CD4-positive, alpha-beta memory T cell (primary cell): ENCODE measurements at places on chromosomes 6 and 20.

- DNase-seq, result no peak
Measured at GRCh38 chr6:46648869-46649492, 3.6 kb downstream of the CYP39A1 start.

DNA sequence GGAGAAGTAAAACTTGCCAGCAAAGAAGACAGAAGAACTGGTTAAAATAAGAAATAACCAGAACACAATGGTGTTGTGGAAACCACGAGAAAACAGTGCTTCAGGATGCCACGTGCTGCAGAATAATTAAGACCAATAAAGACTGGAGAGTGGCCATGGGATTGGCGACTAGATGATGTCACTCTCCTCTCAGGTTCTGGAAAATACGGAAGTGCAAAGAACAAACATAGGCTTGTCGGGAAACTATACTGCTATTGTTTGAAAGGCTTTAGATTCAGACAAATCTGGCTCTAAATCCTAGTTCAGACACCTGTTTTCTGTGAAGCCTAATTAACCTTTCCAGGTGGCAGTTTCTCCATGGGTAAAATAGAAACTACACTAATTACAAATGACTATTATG lies 138.4 kb upstream of the STXBP5 start:
- DNase-seq, result no peak

DNA sequence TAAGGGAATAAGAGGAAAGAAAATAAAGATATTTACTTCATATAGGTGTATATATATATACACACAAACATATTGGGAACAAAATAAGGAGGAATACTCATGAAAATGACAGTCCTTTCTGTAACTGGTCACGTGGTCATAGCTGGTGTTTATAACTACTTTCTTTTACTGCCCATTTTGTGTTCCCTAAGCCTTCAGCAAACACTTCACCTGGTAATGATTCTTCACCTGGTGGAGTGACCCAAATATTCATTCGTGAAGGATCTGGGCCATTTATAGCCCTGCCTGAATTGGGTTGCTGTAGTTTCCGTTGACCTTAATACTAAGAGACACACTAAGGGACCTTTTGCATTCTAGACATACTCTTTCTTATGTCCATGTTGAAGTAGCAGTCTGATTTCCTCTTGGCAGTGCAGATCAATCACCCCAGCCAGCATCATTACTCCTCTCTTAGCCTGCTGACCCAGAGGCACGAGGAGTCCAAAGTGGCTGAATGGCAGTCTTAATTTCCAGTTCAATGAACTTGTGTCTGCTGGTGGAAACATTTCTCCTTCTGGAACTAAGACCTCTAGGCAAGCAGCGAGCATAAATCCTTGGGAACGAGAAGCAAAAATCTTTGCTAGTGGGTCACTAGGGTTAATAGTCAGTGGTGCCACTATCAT lies 39.9 kb upstream of the IYD start:
- DNase-seq, result no peak

DNA sequence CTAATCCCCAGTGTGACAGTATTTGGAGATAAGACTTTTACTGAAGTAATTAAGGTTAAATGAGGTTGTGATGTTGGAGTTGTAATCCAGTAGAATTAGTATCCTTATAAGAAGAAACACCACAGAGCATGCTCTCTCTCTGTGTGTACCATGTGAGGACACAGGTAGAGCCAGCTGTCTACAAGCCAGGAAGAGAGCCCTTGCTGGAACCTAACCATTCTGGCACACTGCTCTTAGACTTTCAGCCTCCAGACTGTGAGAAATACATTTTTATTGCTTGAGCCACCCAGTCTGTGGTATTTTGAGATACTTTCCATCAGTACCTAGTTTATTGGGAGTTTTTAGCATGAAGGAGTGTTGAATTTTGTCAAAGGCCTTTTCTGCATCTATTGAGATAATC lies 110.2 kb downstream of the PHF3 start:
- no peak for DNase-seq

GRCh38 chr6:166683477-166683876 lies 56.4 kb upstream of the RPS6KA2 start:
- DNase-seq, result no peak

DNA sequence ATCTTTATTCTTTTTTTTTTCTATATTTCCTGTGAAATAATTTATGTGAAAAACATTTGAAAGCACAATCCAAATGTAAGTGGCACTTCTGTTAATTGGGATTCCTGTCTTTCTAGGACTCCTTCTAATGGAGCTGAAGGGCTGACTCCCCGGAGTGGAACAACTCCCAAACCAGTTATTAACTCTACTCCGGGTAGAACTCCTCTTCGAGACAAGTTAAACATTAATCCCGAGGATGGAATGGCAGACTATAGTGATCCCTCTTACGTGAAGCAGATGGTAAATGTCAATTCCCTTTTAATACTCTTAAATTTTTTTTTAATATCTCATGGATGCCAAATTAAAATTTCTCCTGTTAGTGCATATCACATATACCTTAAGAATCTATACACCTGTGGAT lies 35.0 kb downstream of the CDC5L start:
- DNase-seq, result no peak

- DNase-seq, result no peak
Measured at GRCh38 chr20:62454904-62455636, 20.7 kb downstream of the GATA5 start.

GRCh38 chr20:24129641-24130040 lies 141.1 kb upstream of the GGTLC1 start:
- no peak for DNase-seq

- no peak for DNase-seq
Measured at GRCh38 chr20:61434341-61434781, 182.3 kb downstream of the CDH4 start.

DNA sequence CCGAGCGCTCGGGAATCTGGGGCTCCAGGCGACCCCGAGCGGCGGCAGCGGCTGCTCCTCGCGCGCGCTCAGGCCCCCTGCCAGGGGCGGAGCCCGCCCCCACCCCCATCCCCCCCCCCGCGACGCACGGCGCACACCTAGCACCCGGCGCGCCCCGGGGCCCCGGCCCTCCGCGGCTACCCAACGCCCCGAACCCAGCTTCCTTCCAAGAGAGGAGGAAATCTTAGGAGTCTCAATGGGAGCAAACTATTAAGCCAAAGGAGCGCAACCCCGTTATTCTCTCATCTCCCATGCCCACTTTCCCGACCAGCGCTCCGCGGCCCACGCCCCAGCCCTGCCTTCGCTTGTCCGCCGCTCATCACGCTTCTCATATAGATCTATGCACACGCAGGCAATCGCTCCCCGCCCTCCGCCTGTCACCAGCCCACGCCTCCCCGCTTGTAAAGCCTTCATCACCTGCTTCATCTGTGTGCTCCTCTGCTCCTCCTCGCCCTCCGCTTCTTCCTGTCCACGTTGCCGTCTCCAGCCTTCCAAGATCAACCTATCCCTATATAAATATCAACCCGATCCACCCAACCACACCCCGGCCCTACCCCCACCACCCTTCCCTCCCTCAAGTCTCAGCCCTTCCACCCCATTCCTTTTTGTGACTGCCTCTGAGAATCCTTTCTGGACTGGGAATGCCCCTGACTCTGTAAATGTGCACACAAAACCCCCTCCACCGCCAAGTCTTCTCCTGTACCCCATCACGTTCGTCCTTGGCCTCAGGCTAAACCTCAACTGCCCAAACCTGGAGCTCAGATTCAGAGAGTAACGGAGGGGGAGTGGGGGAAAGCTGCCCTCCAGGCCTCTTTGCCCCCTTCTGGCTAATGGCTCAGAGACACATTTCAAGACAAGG lies at the start of gene DLK2:
TSS of gene DLK2 (minus strand) at position 18 of the 898 bp plus-strand sequence. CDS start 723 bp downstream, outside the sequence.
- DNase-seq, result peak; percentile 41

GRCh38 chr20:11376420-11376819 lies 541.3 kb upstream of the BTBD3 start:
- no peak for DNase-seq

GRCh38 chr6:134519465-134519864 lies 201.6 kb upstream of the SGK1 start:
- peak; percentile 49 for DNase-seq

DNA sequence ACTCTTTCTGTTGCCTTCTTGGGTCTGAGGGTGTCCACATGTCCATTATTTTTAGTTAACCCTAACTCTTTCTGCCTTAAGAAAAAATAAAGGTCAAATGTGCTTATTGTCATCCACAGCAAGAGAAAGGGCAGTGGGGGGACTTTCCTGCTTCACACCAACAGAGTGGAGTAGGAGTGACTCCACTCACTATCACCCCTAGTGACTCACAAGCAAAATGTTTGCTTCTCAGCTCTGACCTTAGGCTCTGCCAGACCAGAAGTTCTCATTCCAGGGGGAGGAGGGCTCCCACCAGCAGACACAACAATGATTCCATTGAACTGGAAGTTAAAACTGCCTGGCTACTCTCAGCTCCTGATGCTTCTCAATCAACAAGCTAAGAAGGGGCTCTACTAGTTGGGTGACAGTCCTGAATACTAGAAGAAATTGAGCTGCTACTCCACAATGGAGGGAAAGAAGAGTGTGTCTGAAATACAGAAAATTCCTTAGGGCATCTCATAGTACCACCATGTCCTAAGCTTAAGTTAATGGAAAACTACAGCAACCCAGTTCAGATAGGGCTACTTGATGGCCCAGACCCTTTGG lies 83.9 kb upstream of the AFDN start:
- DNase-seq, result no peak

DNA sequence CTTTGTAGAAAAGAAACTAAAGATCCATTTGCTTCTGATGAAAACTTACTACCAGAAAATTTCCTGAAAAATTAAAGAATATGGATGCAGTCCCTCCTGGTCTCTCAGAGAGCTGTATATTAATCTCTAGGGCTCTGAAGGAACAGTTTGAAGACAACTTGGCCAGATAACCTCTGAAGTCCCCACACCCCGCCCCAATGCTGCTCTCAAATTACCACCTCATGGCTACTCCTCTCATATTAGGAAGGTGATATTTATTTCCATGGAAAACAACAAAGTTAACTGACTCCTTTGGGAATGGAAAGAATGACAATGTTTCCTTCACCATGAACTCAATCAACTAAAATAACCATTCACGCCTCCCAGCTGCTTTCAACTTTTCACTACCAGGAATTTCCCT lies 408.4 kb upstream of the FLRT3 start:
- DNase-seq, result no peak

DNA sequence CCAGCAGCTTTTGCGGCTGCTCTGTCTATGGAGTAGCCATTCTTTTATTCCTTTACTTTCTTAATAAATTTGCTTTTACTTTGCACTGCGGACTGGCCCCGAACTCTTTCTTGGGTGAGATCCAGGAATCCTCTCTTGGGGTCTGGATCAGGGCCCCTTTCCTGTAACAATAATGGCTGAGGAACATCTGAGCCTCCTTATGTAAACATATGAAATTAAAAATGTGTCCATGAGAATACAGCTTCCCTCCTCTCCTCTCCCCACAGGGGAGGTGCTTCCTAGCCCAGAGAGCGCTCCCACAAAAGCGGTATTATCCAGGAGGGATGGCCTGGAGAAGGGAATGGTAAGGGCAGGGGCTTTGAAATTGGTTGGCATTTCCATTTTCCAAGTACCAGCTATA lies 81.1 kb downstream of the PSMG4 start:
- DNase-seq, result no peak

DNA sequence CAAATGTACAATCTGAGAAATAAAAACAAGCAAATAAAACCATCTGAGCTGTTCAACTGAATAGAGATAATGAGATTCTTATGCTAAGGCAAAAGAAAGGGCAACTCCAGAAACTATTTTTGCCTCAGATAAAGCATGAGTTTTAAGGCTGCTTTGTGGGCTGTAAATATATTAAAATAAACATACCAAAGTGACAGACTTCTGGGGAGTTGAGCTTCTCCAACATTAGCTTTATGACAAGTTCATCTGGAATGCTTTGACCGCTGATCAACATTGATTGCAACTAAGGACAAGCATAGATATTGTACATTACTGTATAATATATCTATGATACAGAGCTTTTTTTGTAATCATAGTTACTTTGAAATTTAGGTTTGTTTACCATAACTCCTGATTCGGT lies 19.3 kb downstream of the AK9 start:
- DNase-seq, result no peak
